ELR (cell line): ENCODE measurements at places on chromosomes 5 and 9.

DNA sequence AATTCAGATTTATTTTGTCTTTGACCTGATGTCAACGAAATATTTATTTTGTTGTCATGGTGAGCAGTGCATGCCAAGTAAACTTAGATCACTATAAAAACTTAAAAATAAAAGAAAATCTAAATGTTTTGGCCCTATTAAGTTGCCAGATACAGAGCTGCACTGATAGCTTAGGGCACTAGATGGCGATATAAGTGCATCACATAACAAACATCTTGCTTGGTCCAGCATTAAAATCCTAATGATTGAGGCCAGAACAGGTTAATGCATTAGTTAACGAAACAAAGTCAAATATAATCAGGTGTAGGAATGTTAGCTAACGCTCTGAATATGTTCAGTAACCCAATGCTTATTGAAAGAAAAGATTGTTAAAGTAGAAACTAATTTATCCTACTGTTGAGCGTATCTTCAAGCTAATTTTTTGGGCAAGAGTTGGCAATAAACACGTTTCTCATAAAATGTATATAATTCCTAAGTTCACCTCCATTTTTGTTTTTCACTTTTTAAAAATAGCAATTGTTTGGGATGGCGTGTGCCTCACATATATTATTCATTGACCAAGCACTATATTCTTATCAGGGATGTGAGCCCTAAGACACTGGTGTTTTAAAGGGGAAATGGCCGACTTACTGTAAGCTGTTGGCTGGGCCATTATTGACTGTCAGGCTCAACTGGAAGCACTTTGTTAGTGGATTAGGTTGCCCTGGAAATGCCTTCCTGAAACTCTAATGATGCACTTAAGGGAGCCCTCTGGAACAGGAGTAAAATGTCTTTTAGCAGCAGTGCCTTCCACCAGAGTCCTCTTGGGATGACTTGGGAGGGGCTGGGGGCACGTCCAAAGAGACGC, 33.3 kb downstream of the KCTD16 start:
- peak; percentile 74 for DNase-seq

GRCh38 chr9:73077625-73078030, 74.0 kb upstream of the ANXA1 start:
- DNase-seq, result no peak

DNA sequence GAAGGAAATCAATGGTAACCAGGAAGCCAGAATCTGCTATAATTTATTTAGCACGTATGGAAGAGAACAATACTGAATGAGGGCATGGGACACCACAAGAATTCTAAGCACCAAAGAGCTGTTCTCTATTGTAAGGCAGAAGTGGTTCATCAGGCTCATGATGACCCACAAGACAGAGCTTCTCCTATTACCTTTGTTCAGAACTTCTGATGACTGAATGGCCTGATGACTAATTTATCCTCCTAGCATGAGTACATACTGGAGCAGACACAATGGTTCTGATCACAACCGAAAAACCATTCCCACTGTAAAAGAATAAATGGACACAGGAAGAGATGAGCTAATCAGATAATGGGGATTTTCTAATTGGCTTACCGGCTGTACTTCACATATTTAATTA, 329.8 kb upstream of the PDE4D start:
- peak; percentile 17 for DNase-seq

- peak; percentile 25 for DNase-seq
These were observed 881 bp upstream of the B4GALT1 start for GRCh38 chr9:33167972-33168461.

GRCh38 chr5:6525422-6525821, 76.8 kb downstream of the UBE2QL1 start:
- DNase-seq, result no peak

GRCh38 chr5:65742565-65743231, 20.7 kb downstream of the NLN start:
- DNase-seq, result peak; percentile 93

DNA sequence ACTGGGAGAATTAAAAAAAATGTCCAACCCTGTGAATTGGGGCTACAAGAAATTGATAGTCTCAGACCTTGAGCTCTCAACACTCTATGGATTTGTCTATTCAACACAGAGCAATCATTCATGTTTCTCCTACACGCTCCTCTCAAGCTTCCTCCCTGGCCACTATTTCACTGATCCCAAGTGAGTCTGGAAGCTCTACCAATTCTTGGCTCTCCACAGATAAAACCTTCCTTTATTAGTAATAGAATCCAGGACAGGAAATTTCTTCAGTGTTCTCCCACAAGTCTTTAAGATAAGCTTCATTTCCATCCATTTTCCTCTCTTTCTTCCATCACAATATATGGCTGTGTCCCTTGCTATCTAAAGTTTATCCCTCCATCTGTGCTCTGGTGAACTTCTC, 215.1 kb upstream of the PAPPA start:
- DNase-seq, result no peak

- DNase-seq, result no peak
These were observed 183.0 kb downstream of the CETN3 start for GRCh38 chr5:90226433-90227099.

GRCh38 chr5:56950626-56951125, 1.2 kb downstream of the MIER3 start:
- DNase-seq, result peak; percentile 75

DNA sequence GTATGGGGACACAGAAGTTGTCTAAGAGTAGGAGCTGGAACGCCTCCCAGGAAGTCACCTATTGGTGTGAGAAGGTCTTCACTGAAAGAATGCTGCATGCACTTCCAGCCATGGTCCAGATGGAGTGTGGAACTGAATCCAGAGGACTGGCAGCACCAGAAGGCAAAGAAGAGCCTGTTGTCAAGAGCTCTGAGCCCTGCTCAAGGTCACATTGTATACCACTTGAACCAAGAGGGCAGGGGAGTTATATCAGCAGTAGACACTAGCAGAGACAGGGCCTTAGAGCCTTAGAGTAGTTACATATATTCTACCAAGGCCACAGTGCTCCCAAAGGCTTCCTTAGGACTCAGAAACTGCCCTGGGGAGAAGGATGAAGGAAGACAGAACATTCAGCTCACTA, 130.8 kb upstream of the POC5 start:
- DNase-seq, result no peak

DNA sequence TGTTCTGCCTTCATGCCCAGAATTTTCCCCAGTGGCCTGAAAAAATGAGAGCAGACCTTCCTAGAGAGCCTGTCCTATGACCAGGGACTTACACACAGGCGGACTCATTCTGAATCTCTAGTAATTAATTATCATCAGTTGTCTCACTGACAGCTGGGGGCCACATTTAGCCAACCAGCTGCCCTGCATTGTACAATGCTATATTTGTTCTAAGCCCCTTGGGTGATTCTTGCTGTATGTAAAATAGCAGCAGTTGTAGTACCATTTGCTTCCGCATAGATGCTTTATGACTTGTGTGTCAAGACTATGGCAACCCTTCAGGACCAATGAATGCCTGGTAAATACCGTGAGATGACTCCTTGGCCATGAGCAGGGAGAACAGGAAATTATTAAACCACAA, 415.4 kb upstream of the SEMA6A start:
- DNase-seq, result no peak

DNA sequence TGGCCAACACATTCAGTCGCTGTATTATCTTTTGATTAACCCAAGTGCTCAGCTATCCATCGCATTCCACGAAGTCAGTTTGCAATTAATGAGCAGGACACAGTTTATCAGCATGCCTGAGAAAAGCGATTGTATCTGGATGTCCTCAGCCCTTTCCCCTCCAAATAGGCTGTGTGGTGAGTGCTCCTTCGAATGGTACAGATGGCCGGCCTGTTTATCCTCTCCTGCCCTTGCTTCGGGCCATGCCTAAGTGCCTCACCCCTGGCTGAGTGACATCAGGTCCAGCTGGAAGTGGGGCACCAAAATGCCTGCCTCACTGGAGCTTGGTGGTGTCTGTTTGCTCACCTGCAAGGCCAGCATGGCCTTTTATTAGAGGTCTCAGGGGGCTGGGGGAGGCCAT, 317.3 kb downstream of the GADD45G start:
- no peak for DNase-seq

GRCh38 chr5:104344809-104345208, 782.2 kb upstream of the NUDT12 start:
- DNase-seq, result peak; percentile 48

DNA sequence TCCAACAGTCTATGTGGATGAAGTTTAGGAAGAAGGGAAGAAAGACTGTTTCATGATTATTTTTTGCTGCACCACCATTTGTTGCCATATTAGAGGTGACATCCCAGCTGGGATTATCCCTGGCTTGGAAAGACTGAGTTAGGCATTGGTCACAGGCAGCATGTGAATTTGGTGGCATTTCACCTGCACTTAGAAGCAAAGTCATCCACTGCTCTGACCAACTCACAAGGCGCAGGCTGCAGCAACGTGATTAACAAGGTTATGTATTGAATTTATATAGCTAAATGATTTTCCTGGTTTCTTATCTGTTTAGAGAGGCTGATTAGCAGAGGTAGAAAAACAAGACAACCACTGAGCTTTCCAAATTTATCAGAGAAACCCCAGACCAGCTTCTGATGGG, 2.7 kb downstream of the FYB1 start:
- no peak for DNase-seq

DNA sequence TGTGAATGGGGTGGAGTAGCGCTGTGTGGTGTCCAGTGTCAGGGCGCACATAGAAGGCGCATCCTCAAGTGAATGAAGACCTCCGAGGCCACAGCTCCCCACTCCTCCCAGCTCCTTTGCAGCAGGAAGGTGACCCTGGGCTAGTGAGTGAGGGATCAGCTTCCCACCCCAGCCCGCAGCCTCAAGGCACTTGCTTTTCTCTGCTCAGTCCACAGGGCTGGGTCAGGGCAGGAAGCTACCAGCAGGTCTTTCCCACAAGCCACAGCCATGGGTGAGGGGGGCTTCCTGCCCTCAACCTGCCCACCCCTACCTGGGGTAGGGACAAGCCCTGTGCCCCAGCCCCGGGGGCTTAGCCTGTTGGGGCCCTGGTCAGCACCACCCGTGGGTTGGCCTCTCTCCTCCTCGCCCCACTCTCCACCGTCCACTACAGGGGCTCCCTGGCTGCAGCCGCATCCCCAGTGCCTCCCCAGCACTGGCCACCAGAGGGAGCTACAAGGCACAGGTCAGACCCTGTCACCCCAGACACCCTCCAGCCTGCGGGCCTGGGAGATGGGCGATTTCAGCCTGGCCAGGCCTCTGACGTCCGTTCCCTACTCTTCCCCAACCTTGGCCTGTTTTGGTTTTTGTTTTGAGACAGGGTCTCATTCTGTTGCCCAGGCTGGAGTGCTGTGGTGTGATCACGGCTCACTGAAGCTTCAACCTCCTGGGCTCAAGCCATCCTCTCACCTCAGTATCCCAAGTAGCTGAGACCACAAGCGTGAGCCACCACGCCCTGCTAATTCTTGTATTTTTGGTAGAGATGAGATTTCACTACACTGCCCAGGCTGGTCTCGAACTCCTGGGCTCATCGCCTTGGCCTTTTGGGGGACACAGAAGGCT, 1.3 kb upstream of the ABCA2 start:
- peak; percentile 75 for DNase-seq

- no peak for DNase-seq
These were observed 72.6 kb downstream of the GPBP1 start for GRCh38 chr5:57246426-57246825.

DNA sequence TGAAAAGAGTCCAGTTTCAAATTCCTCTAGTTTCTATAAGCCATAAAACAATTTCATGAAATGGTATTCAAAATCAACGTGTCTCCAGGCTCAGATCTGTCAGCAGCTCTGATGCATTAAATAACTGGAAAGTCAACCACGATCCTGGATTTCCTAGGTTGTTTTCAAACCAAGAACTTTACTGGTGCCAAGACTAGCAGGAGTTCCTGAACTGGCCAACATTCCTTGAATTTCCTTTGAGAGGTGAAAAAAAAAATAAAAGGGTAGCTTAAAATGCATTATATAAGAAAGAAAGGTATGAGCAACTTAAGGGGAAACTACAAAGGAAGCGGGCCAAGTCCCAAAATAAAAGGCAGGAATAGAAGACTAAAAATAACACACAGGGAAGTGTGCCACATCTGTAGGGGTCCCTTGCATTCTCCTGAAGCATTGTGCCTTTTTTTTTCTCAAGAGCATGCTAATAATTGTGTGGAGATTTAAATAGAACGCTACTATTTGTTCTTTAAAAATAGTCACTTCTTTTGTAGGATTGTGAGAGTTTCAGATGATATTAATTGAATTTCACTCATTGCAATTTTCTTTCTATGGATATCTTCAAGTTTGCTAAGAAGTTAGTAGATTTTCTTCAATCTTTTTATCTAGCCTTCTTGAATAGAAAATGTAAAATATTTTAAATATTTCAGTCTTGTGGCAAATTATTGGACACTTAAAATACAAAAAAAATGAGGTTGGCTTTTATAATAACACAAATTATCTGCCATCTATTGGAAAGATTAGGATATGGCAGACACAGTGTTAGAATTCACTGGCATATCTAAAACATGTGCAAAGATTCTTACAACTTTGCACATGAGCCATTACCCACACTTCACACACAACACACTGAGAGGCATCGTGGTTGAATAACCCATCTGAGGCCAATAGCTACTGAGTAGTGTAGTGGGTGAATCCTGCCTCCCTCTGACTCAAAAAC, 15.3 kb downstream of the ESM1 start:
- no peak for DNase-seq

DNA sequence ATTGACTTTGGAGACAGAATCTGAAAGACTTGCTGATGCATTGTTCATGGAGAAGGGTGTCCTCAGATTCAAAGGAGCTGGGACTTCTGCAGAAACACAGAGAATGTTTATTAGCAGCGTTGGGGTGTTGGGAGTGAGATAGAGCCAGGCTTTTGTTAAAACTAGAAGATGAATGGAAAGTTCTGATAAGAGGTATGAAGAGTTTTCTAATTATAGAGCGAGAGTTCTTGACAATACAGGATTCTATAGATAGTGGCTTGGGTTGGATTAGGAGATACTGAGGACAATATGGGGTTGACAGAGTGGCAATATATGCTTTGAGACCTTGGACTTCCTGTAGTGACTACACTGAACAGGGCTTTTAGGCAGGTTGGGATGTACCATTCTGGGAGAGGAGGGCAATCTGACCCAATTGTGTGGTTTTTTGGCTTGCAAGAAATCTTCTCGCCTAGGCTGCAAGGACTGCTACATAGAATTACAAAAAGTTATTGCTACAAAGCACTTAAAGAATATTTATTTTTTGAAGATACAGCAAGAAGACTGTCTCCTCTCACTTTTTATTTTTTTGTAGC, 83.1 kb downstream of the FER start:
- DNase-seq, result no peak

GRCh38 chr9:80934095-80934494, 755.3 kb downstream of the TLE1 start:
- no peak for DNase-seq

DNA sequence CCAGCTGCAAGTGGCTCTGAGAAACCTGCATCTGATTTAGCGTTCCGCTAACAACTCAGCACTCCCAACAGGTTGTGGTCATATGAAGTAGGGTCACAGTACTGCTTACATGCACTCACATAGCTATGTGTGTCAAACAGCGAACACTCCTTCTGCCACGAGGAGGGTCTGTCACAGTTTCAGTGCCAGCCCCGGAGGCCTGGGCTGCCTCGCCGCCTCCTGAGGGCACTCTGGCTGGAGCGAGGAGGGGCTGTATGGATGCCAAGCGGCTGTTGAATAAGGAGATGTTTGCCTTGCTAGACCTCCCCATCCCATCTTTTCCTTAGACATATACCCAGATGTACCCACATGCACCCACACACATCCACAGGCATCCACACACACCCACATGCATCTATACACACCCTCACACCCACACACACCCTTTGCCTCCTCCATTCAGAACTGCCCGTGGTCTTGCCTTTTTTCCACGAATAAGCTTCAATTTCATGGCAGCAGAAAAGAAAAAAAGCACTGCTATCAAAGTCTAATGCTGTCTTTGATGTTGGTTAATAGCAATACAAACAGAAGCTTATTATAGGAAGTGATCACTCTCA, 95.7 kb downstream of the HSD17B3 start:
- DNase-seq, result no peak

GRCh38 chr5:103260951-103261350, 2.4 kb downstream of the MACIR start:
- DNase-seq, result peak; percentile 10
